ENCODE measurements at places on chromosomes 6 and 20.
A peak's percentile ranks its signal among the peaks of the same experiment; 100 is the strongest.

GRCh38 chr6:11367638-11368199 is 135.3 kb upstream of the NEDD9 start:
- H3K4me3 ChIP-seq = no peak overlapping the region
- no peaks in the 10 kb centered on the region for H3K36me3 ChIP-seq
- no peaks in the 10 kb centered on the region for H3K4me1 ChIP-seq
- no peak for DNase-seq

GRCh38 chr20:44176833-44177534 is 10.0 kb downstream of the JPH2 start:
- no peaks in the 10 kb centered on the region for H3K27me3 ChIP-seq
- H3K4me3 ChIP-seq = no peak overlapping the region
- no peak for DNase-seq
- H3K36me3 ChIP-seq = no peaks in the 10 kb centered on the region
- no peak overlapping the region for H3K27ac ChIP-seq

DNA sequence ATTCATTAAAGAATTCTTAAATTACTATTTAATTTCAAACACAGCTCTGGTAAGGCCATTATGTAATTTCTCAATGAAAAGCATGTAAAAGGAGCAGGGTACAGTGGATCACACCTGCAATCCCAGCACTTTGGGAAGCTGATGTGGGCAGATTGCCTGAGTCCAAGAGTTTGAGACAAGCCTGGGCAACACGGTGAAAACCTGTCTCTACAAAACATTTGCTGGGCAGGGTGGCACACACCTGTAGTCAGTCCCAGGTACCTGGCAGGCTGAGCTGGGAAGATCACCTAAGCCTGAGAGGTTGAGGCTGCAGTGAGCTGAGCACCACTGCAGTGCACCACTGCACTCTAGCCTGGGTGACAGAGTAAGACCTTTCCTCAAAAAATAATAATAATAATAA is 37.4 kb downstream of the MDN1 start:
- H3K36me3 ChIP-seq = peaks cover 52% of the 10 kb centered on the region
- H3K27me3 ChIP-seq = no peaks in the 10 kb centered on the region
- H3K4me3 ChIP-seq = no peak overlapping the region

- H3K27me3 ChIP-seq = no peaks in the 10 kb centered on the region
- no peak for DNase-seq
- no peak overlapping the region for H3K4me3 ChIP-seq
Observed at GRCh38 chr20:44768256-44768655, 22.6 kb downstream of the KCNK15 start.

GRCh38 chr20:63402860-63403220 is 41.7 kb upstream of the CHRNA4 start:
- H3K36me3 ChIP-seq = no peaks in the 10 kb centered on the region
- H3K4me3 ChIP-seq = no peak overlapping the region
- no peak overlapping the region for H3K27ac ChIP-seq

DNA sequence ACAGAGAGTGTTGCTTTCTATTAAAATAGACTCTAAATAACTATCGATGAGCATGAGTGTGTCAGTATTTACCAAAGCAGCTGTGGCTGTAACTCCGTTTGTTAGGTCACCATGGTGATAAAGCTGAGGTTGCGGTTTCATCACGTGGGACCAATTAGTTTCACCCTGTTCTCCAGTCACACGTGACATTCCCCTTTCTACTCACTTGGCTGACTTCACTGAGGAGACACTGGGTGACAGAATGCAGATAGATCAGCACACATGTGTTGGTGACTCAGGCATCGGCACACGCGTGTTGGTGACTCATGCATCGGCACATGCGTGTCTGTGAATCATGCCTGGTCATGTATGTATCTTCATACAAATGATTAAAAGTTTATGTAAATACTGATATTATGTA is 285.4 kb downstream of the THBS2 start:
- no peaks in the 10 kb centered on the region for H3K27me3 ChIP-seq
- no peak overlapping the region for H3K4me3 ChIP-seq
- peak; percentile 12 for DNase-seq
- H3K27ac ChIP-seq = no peak overlapping the region
- H3K36me3 ChIP-seq = no peaks in the 10 kb centered on the region

- no peak for DNase-seq
- no peaks in the 10 kb centered on the region for H3K36me3 ChIP-seq
- H3K4me3 ChIP-seq = no peak overlapping the region
Observed at GRCh38 chr6:151109869-151110575, 129.7 kb upstream of the AKAP12 start.

DNA sequence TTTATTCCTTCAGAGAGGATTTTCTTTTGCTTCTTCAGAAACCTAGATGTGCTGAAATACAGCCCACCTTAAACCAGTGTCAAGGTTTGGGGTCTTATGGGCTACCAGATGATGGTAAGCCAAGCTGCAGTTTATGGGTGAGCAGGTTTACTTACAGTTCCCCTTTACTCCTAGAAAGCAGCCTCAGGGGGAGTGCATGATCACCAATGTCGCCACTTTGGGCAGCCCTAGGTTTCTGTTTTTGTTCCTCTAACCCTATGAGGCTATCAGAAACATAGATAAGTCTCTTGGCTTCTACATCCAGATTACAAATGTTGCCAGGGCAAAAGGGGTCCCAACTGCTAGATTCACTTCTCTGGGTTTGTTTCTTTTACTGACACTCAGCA is 67.2 kb downstream of the TRIM27 start:
- H3K4me3 ChIP-seq = no peak overlapping the region
- DNase-seq = no peak
- H3K27me3 ChIP-seq = no peaks in the 10 kb centered on the region

DNA sequence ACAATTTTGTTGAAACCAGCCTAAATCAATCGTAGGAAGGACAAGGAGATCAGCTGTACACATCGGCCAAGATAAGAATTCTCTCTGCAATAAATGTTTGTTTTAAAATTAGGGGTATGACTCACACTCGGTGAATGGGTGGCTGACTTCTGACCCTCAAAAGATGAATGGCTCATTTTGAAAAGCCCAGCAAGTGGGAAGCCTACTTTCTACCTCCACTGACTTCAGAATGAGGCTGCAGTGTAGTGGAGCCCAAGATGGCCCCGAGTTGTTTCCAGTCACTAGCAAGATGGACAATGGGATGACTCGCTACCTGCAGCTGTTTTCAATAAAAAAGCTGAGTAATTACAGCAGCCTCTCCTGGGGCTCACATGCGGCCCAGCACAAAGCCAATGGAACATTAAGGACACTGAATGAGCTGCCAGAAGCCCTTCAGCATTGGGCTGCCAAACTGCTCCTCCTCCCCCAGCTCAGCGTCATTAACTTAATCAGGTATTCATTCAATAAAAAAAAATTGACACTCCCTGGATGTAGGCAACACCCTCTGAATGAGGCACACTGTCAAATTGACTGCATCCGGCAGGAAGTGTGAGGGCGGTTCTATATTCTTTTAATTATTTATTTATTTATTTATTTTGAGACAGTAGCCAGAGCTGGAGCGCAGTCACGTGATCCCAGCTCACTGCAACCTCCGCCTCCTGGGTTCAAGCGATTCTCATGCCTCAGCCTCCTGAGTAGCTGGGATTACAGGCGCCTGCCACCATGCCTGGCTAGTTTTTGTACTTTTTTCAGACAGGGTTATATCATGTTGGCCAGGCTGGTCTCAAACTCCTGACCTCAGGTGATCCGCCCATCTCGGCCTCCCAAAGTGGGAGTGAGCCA is 107.3 kb downstream of the GMPR start:
- H3K4me1 ChIP-seq = peaks cover 17% of the 10 kb centered on the region
- H3K36me3 ChIP-seq = no peaks in the 10 kb centered on the region
- H3K4me3 ChIP-seq = no peak overlapping the region
- DNase-seq = peak; percentile 67
- peak overlapping the region; percentile 78 for H3K27ac ChIP-seq

DNA sequence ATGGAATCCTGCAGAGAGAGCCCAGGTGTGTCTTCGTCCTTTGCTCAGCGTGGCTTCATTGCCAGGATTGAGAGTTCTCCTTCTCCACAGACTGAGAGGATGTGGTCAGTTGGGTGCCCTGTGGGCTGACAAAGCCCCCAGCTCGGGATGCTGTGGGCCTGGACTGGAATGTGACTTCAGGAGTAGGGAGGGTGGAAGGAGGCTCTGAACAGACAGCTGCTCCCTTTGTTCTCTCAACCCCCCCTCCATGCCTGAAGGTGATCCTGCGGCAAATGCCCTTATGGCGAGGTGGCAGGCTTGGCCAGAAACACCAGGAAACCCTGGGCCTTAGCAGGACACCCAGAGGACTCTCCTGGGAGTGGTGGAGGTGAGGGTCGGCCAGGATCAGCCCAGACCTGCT is 1.8 kb upstream of the CST5 start:
- no peak for DNase-seq
- H3K27ac ChIP-seq = no peak overlapping the region
- no peaks in the 10 kb centered on the region for H3K36me3 ChIP-seq
- H3K27me3 ChIP-seq = no peaks in the 10 kb centered on the region
- no peak overlapping the region for H3K4me3 ChIP-seq

DNA sequence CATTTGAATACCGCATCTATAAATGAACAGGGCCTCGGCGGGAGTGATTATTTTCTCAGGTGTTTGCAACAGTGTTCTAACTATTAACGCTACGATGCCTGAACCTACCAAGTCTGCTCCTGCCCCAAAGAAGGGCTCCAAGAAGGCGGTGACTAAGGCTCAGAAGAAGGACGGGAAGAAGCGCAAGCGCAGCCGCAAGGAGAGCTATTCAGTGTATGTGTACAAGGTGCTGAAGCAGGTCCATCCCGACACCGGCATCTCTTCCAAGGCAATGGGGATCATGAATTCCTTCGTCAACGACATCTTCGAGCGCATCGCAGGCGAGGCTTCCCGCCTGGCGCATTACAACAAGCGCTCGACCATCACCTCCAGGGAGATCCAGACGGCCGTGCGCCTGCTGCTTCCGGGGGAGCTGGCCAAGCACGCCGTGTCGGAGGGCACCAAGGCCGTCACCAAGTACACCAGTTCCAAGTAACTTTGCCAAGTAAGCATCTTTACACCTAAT is 70.9 kb downstream of the HFE start:
- no peaks in the 10 kb centered on the region for H3K27me3 ChIP-seq
- no peaks in the 10 kb centered on the region for H3K36me3 ChIP-seq
- H3K4me3 ChIP-seq = peak overlapping the region; percentile 41
- H3K4me1 ChIP-seq = peaks cover 6% of the 10 kb centered on the region

GRCh38 chr6:99894815-99895214 is 99.2 kb downstream of the MCHR2 start:
- H3K36me3 ChIP-seq = no peaks in the 10 kb centered on the region
- no peaks in the 10 kb centered on the region for H3K4me1 ChIP-seq
- H3K4me3 ChIP-seq = no peak overlapping the region
- no peak for DNase-seq

- no peaks in the 10 kb centered on the region for H3K4me1 ChIP-seq
- H3K36me3 ChIP-seq = no peaks in the 10 kb centered on the region
- no peaks in the 10 kb centered on the region for H3K27me3 ChIP-seq
- H3K27ac ChIP-seq = no peak overlapping the region
- DNase-seq = no peak
Observed at GRCh38 chr6:154852687-154853086, 119.5 kb downstream of the SCAF8 start.

GRCh38 chr20:61730631-61731362 is 334.9 kb downstream of the TAF4 start:
- H3K4me1 ChIP-seq = no peaks in the 10 kb centered on the region
- no peaks in the 10 kb centered on the region for H3K36me3 ChIP-seq
- no peak for DNase-seq
- no peak overlapping the region for H3K4me3 ChIP-seq
- H3K27me3 ChIP-seq = no peaks in the 10 kb centered on the region

- H3K36me3 ChIP-seq = no peaks in the 10 kb centered on the region
- peak overlapping the region; percentile 3 for H3K4me3 ChIP-seq
- H3K4me1 ChIP-seq = no peaks in the 10 kb centered on the region
Observed at GRCh38 chr6:140537834-140538705, 1163.6 kb upstream of the CITED2 start.

DNA sequence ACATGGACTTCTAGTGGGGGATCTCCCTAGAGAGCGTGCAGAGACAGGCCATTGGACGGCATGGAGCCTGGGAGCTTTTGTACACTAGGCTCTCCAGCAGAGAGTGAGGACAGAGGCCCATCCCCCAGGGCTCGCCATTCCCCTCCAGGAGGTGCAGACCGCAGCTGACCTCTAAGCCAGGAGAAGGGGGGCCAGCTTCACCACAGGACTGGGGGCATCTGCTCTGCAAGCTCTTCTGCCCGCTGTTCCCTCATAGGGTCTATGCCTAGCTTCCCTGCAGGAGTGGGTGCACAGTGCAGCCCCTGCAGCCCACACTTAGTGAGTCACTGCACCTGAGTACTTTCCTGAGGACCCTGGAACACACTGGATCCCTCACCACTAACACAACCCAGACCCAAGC is 94.4 kb downstream of the FHL5 start:
- no peaks in the 10 kb centered on the region for H3K36me3 ChIP-seq
- H3K27me3 ChIP-seq = no peaks in the 10 kb centered on the region
- DNase-seq = no peak
- no peak overlapping the region for H3K4me3 ChIP-seq
- no peaks in the 10 kb centered on the region for H3K4me1 ChIP-seq

DNA sequence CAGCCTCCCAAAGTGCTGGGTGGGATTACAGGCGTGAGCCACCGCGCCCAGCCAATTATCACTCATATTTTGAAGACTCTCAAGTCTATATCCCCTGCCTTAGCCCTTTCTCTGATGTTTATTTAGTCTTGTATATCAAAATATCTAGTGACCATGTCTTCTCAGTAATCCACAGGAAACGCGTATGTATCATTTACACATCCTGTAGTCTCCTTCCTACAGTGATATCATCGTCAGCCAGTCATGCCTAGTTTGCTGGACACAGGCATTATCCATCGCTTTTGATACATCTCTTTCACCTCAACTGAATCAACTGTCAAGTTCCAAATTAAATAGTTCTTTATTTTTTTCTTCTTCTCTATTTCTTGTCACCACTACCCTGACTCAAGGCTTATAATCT is 223.7 kb downstream of the NKAIN2 start:
- no peak overlapping the region for H3K27ac ChIP-seq
- no peak for DNase-seq
- no peaks in the 10 kb centered on the region for H3K4me1 ChIP-seq
- no peak overlapping the region for H3K4me3 ChIP-seq
- no peaks in the 10 kb centered on the region for H3K27me3 ChIP-seq
- no peaks in the 10 kb centered on the region for H3K36me3 ChIP-seq

GRCh38 chr20:7378864-7379605 is 561.2 kb downstream of the HAO1 start:
- H3K27ac ChIP-seq = no peak overlapping the region
- H3K4me3 ChIP-seq = no peak overlapping the region
- H3K27me3 ChIP-seq = no peaks in the 10 kb centered on the region
- no peak for DNase-seq
- H3K36me3 ChIP-seq = no peaks in the 10 kb centered on the region

- no peak for DNase-seq
- no peak overlapping the region for H3K27ac ChIP-seq
- H3K36me3 ChIP-seq = no peaks in the 10 kb centered on the region
- H3K4me1 ChIP-seq = peaks cover 3% of the 10 kb centered on the region
- no peaks in the 10 kb centered on the region for H3K27me3 ChIP-seq
Observed at GRCh38 chr6:28333599-28334018, 2.3 kb downstream of the ZSCAN31 start.

Data from adrenal gland (tissue), 19 donors.